Liver (tissue), 10 donors: ENCODE measurements at places on chromosomes 3 and 15. TPM values are rescaled to one million over a fixed set of nuclear protein-coding genes. Genes with fewer than 3 reads are reported as not detected.

WNT5A gene
- total RNA-seq = 1.3 TPM

GOLGA6L1 gene
- total RNA-seq = not detected

POPDC2 gene
- total RNA-seq = 0.37 TPM

PLS1 gene
- 21.9 TPM for total RNA-seq

CMTM8 gene
- 6.4 TPM for total RNA-seq

KNG1 gene
- 605 TPM for total RNA-seq

GOLGA6L10 gene
- total RNA-seq = 0.42 TPM

PAK6 gene
- 0.08 TPM for total RNA-seq

NAALADL2 gene
- total RNA-seq = 4.6 TPM

BTD gene
- total RNA-seq = 78.1 TPM

PLOD2 gene
- 27.2 TPM for total RNA-seq

LTF gene
- total RNA-seq = 14.7 TPM

SLC28A1 gene
- total RNA-seq = 0.09 TPM

ITIH4 gene
- total RNA-seq = 2,000 TPM

LXN gene
- 1.7 TPM for total RNA-seq

WDR49 gene
- 0.23 TPM for total RNA-seq

ASB14 gene
- not detected for total RNA-seq

CCR3 gene
- total RNA-seq = 0.05 TPM

P2RY1 gene
- total RNA-seq = 7.5 TPM

NANOGP8 gene
- total RNA-seq = not detected

CERS3 gene
- total RNA-seq = not detected

CCRL2 gene
- 9.0 TPM for total RNA-seq

CLK3 gene
- total RNA-seq = 66.8 TPM

SNAPC5 gene
- total RNA-seq = 21.4 TPM

GCHFR gene
- total RNA-seq = 58.7 TPM

CCDC33 gene
- not detected for total RNA-seq

MESP2 gene
- not detected for total RNA-seq

ITGA11 gene
- total RNA-seq = 1.0 TPM

SST gene
- total RNA-seq = not detected

TTC21A gene
- 0.28 TPM for total RNA-seq

C3orf20 gene
- 0.05 TPM for total RNA-seq

TNFAIP8L3 gene
- 4.9 TPM for total RNA-seq

LRTM1 gene
- not detected for total RNA-seq

CEP19 gene
- total RNA-seq = 0.59 TPM

NOX5 gene
- under 0.01 TPM for total RNA-seq

FANCD2OS gene
- total RNA-seq = not detected

IGSF11 gene
- not detected for total RNA-seq

FAM174B gene
- 2.5 TPM for total RNA-seq

NKTR gene
- 28.5 TPM for total RNA-seq

IQSEC1 gene
- 56.0 TPM for total RNA-seq

ARPIN gene
- 3.9 TPM for total RNA-seq

CHCHD6 gene
- 2.0 TPM for total RNA-seq
